ENCODE measurements at places on chromosomes 12 and 14.
A peak's percentile ranks its signal among the peaks of the same experiment; 100 is the strongest.

DNA sequence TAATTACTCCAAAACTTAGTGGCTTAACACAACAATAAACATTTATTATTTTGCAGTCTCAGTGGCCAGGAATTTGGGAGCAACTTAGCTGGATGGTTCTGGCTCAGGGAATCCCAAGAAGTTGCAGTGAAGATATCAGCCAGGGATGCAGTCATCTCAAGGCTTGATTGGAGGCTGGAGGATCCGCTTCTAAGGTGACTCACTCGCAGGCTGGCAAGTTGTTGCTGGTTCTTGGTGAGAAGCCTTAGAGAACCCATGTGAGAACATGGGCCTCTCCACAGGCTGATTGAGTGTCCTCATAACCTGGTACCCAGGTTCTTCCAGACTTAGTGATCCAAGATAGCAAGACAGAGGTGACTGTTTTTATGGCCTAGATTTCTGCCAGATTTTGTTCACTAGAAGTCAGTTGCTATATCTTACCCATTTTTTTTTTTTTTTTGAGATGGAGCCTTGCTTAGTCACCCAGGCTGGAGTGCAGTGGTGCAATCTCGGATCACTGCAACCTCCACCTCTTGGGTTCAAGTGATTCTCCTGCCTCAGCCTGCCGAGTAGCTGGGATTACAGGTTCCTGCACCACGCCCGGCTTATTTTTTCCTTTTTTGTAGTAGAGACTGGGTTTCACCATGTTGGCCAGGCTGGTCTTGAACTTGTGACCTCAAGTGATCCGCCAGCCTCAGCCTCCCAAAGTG, 32.5 kb downstream of the BRMS1L start:
- peak; percentile 50 for ATAC-seq

DNA sequence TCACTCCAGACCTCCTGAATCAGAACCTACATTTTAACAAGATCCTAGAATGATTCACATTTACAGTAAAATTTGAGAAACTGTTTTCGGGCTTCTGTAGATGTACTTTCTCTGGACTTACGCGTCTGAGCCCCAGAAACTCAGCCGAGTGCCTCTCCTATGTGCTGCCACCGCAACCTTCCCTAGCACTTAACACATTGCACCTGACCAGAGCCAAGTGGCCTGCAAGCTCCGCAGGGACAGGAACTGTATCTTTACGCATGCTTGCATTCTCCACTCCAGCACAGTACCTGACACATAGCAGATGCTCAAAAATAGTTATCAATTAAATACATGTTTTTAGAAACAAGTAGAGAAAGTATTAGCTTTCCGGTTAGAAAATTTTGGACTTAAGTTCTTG, 1.2 kb downstream of the SMCO2 start:
- ATAC-seq, result no peak

- no peak for ATAC-seq
These were observed 3.7 kb downstream of the RNASE9 start for GRCh38 chr14:20557212-20557542.

DNA sequence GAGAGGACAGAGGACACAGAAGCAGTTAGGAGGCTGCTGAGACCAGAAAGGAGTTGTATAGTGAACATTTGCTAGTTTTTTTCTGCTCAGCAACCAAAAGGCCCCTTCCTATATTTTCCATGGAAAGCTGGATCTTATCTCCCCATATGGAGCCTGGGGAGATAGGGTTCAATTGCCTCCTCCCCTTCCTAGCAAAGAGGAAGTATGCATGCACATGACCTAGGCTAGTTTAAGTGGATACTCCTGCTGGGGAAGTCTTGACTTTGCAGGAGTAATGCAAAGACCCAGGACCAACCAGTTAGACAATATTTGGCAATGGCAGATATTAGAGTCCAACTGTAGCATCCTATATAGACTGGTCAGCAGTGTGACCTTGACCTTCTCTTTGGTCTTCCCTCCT, 15.1 kb downstream of the CHD8 start:
- ATAC-seq, result no peak

DNA sequence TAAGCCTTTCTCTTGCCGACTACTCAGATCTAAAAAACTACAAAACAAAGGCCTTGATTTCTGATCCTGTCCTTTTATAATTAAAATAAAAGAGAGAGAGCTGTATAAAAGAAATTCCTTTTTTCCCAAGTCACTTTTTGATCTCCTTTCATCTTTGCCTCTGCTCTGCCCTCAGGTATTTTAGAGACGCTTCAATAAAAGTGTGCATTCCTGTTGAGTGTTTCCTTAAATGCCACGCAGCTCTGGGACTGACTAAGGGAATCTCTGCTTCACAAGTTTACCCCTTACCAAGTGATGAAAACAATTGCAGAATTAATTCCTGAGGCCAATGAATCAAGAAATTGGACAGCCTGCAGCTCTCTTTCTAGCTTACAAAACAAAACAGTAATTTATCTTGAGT, 1109.8 kb downstream of the TMTC2 start:
- ATAC-seq, result no peak

GRCh38 chr12:62537551-62537950, 70.9 kb downstream of the MON2 start:
- ATAC-seq, result peak; percentile 83

GRCh38 chr12:12527820-12528296, 34.8 kb downstream of the DUSP16 start:
- no peak for ATAC-seq

GRCh38 chr14:98798099-98798498, 473.9 kb downstream of the BCL11B start:
- ATAC-seq, result no peak

DNA sequence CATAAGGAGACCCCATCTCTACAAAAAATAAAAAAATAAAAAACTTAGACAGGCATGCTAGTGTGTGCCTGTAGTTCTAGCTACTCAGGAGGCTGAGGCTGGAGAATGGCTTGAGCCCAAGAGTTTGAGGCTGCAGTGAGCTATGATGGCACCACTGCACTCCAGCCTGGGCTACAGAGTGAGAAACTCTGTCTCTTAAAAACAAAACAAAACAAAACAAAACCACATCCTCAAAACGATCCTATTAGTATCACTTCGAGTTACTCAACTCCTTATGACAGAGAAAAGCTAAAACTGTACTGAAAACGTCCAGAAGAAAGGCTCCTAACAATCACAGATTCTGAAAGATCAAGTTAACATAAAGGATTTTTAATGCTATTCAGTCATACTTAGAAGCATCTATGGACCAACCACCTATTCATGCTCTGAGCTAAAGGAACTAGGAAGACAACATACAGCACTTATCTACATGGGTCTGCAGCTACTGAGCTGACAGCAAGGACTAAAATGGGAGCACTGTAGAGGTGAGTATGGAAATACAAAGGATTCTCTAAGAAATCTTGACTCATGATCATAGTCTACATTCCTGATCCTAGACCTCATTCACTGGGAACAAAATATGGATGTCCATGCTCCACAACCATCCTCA, 75.3 kb upstream of the DUSP6 start:
- ATAC-seq, result no peak

- ATAC-seq, result no peak
These were observed 10.4 kb downstream of the SLC15A4 start for GRCh38 chr12:128813392-128813791.

DNA sequence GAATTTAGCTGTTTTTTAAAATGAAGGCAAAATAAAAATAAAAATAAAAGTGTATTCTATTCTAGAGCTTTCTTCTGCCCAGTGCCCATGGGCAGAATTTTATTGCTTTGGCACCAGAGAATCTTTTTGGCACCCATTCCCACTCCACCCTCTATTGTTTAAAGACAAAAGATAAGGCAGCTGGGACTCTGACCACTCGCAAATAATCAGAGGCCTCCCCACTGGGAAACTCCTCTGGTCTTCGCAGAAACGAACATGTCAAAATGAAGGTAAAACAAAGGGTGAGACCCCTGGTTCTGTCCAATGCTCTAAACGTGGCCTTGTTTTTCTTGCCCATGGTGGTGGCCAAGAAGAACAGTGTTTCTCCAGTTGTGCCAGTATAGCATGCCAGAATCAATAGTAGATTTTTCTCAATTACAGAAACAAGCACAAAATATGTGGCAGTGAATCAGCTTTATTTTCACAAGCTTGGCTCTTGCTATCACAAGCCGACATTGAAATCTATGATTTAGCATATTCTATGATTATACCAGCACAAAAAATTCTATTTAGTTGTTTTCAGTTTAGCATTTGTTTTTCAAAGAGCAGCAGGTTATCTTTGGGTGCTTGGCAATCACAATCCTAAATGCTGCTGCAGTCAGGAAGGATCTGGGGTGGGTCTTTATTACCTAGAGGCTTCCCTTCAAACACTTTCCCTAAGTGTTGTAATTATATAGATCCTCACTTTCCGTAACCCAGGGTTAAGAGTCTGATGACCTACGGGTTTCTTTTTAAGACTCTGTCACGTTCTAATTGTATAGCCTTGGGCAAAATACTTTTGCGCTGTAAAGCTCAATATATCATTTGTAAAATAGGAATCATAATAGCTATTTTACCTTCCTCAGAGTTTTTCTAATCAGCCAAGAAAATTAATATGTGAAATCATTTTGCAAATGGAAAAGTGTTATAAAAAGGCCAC, 50.5 kb downstream of the KITLG start:
- no peak for ATAC-seq

GRCh38 chr12:22808860-22809259, 183.9 kb downstream of the ETNK1 start:
- ATAC-seq, result no peak

- ATAC-seq, result peak; percentile 66
These were observed 99.6 kb downstream of the SLC25A47 start for GRCh38 chr14:100422556-100423316.

DNA sequence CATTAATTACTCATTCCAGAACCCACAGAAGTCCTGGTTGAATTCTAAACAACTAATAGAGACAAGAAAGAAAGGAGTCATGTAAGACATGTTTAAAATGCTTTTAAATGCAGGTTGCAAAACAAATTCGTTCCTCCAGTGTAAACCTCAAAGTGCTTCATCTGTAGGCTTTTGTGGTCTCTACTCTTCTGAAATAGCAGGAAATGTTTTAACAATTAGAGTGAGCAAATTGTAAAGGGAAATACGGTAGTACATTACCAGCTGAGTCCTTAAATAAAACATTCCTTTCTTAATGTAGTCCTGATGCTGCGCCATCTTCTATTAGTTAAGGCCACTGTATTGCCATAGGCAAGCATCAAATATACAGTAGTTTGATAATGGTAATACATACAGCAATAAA, 1934.2 kb upstream of the SEL1L start:
- no peak for ATAC-seq

DNA sequence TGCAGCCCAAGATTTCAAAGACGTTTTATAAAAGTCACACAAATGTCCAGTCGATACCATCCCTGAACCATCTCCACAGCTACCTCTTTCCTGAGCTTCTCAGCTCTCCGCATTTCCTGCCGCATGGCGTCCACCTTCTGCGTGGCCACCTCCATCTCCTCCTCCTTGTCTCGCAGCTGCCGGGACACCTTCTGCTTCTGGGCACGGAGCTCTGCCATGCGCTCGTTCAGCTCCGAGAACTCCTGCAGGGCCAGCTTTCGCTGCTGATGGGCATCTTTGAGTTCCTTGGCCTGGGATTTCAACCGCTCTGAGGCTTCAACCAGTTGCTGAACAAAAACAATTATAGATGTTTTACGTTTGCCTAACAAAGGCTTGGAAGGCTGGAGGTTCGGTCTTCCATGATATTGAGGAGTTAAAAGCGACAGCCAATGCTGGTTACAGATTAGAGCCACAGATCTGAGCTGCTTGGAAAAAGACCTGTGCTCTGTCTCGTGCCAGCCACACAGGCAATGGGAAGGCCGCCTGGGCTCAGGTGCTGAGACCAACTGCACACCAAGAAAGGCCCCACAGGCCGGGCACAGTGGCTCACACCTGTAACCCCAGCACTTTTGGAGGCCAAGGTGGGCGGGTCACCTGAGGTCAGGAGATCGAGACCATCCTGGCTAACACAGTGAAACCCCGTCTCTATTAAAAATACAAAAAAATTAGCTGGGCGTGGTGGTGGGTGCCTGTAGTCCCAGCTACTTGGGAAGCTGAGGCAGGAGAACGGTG, 49.6 kb downstream of the AMN start:
- ATAC-seq, result no peak

- ATAC-seq, result peak; percentile 58
These were observed 6.6 kb downstream of the RAP1B start for GRCh38 chr12:68617160-68617926.

- no peak for ATAC-seq
These were observed 87.8 kb upstream of the RFLNA start for GRCh38 chr12:124207049-124207448.

- ATAC-seq, result peak; percentile 46
These were observed 88.2 kb downstream of the TMX1 start for GRCh38 chr14:51328064-51328771.

DNA sequence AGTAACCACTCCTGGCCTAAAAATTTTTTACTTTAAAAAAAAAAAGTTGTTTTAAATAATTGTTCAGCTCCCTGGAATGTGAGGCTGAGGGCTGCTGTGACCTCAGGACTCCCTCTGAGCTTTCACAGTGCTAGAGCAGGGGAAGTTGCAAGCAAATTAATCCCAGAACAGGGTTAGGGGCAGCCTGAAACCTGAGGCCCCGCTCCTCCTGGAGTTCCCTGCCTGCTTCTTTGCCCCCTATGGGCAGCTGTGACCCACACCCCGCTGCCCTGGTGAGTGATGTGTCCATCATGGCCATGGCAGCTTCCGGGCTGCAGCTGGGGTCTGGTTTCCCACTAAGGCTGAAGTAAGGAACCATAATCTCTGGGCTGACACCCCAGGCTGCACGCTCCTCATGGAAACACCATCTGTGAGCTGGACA, 9.5 kb downstream of the RITA1 start:
- peak; percentile 53 for ATAC-seq

- peak; percentile 56 for ATAC-seq
These were observed 550 bp downstream of the GNG2 start for GRCh38 chr14:51860825-51861499.

DNA sequence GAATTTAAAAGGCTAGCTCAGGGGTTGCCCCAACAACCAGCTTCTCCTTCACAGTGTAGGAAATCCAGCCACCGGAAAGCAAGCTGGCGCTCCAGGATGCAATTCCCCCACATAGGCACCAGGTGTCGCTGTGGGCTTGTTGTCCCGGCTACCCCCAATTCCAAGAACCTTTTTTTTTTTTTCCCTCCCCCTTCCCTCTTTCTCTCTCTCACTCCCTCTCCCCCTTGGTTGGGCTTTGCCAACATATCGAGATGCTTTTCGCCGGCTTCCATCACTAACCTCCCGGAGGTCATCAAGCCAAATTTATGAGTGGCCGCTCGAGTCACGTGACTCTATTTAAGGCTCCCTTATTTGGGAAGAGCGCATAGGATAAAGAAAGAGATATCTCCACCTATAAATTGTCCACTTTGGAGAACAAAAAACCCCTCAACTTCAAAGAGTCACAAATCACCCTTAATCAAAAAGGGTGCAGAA, at the start of gene HOXC5:
Gene HOXC5, plus strand, starts transcription at position 424 of the 474 bp plus-strand sequence. CDS start 73 bp downstream, outside the sequence.
- peak; percentile 40 for ATAC-seq

DNA sequence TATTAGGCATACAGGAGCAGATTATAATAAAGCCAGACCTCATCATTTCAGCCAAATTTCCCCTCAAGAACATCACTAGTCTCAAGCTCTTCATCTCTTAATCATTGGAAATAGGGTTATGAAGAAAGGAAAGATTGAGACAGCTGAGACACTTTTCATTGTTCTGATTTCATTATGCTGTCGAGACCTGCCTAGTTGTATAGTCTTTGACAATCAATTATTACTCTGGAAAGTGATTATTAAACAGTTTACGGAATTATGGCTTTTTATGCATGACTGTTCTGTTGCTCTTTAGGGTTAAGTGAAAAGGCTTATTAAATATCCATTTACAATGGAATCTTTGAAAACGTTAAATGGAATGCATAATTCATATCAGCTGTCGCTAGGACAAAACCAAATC, 48.3 kb downstream of the TTC6 start:
- no peak for ATAC-seq

- ATAC-seq, result peak; percentile 4
These were observed 26.1 kb downstream of the TPCN1 start for GRCh38 chr12:113247123-113248050.

- peak; percentile 85 for ATAC-seq
These were observed 12.2 kb upstream of the FOXG1 start for GRCh38 chr14:28754209-28754985.
